Activated CD4-positive, alpha-beta T cell treated with anti-CD3 and anti-CD28 coated beads for 24 hours (primary cell): ENCODE measurements at places on chromosomes 7 and 10.
A peak's percentile ranks its signal among the peaks of the same experiment; 100 is the strongest.

DNA sequence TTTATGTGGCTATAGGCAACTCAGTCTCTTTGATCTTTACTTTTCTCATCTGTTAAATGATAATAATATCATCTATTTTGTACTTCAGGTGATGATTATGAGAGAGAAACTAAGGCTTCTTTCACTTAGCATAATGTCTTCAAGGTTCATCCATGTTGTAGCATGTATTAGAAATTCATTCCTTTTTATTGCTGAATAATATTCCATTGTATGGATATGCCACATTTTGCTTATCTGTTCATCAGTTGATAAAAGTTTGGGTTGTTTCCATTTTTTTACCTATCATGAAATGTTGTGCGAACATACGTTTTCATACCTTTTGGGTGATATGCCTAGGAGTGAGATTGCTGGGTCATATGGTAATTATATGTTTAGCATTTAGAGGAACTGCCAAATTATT is 7.2 kb upstream of the CDK13 start:
- DNase-seq = no peak

- no peak for DNase-seq
Observed at GRCh38 chr7:4730971-4731370, 44.5 kb upstream of the AP5Z1 start.

DNA sequence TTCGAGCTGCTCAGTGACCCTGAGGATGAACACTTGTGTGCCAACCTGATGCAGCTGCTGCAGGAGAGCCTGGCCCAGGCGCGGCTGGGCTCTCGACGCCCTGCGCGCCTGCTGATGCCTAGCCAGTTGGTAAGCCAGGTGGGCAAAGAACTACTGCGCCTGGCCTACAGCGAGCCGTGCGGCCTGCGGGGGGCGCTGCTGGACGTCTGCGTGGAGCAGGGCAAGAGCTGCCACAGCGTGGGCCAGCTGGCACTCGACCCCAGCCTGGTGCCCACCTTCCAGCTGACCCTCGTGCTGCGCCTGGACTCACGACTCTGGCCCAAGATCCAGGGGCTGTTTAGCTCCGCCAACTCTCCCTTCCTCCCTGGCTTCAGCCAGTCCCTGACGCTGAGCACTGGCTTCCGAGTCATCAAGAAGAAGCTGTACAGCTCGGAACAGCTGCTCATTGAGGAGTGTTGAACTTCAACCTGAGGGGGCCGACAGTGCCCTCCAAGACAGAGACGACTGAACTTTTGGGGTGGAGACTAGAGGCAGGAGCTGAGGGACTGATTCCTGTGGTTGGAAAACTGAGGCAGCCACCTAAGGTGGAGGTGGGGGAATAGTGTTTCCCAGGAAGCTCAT is 1.1 kb downstream of the DDIT4 start:
- peak; percentile 58 for DNase-seq

- DNase-seq = no peak
Observed at GRCh38 chr10:90447831-90448230, 410.0 kb downstream of the HTR7 start.

GRCh38 chr7:117674617-117675016 is 194.8 kb downstream of the CFTR start:
- DNase-seq = no peak

- DNase-seq = no peak
Observed at GRCh38 chr7:5711409-5711808, 70.1 kb downstream of the RNF216 start.

- DNase-seq = no peak
Observed at GRCh38 chr7:1053002-1053411, 8.7 kb downstream of the GPR146 start.

- DNase-seq = no peak
Observed at GRCh38 chr10:90064295-90064694, 362.9 kb downstream of the KIF20B start.
